Esophagus mucosa (tissue), 1 donor: ENCODE measurements at places on chromosomes 4 and X.

GRCh38 chrX:37722595-37722994 lies 37.0 kb downstream of the XK start:
- ATAC-seq = no peak

DNA sequence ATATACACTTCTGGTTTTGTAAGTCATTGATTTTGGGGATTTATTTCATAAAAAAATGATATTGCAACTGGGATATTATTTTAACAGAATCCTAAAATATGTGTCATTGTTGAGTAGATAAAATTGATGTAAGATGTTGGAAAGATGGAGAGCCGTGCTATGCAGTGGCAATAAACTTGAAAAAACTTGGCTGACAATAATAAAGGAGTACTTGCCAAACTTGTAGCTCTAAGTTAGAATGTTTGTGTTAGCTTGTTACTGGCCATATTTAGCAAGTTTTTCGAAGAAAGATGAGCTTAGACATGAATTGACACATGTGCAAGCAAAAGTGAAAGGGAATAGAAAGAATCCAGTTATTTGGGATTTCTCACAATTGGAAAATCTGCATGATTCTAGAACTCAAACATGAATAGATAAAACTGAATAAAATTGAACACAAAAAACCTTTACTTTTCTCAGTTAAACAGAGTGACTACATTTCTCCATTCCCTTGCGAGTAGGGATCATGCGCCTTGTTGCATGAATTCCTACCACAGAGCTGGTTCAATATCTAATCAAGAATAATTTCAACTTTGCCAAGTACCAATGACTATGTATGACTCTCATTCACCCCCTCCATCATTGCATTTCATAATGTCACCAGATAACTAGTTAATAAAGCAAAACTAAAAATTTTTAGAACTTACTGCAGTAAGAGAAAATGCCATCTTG lies 327.8 kb downstream of the CAMK2D start:
- no peak for ATAC-seq

DNA sequence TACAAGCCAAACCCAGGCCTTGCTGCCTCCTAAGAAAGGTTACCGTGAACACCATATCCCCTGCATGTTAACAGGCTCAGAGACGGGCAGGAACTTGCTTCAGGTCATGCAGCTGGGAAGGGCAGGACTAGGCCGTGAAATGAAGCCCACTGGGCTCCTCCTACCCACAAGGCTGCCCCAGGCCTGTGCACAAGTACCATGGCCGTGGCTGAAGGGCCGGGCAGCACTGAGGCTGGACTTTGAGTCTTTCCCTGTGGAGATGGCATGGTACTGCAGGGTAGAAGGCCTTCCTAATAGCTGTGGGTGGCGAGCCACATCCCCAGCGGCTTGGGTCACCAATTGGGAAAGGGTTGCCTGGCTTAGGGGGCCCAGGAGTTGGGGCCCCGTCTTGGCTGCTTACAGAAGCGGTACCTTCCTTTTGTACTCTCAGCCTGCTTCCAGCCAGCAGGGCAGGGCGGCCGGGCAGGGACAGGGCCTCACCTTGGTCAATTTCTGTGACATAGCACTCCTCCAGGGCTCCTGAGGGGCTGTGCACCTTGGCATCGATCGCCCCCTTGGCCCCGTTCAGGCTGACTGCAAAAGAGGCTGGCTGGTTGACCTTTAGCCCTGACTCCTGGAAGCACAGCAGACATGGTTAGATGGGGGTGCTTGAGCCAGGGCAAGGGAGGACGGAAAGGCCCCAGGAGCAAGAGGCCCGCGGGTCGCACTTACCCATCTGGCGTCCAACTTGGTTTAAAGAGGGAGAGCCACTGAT lies 23.8 kb downstream of the FLNA start:
- ATAC-seq = no peak

GRCh38 chr4:2930758-2931511 lies 32.3 kb downstream of the NOP14 start:
- no peak for ATAC-seq

DNA sequence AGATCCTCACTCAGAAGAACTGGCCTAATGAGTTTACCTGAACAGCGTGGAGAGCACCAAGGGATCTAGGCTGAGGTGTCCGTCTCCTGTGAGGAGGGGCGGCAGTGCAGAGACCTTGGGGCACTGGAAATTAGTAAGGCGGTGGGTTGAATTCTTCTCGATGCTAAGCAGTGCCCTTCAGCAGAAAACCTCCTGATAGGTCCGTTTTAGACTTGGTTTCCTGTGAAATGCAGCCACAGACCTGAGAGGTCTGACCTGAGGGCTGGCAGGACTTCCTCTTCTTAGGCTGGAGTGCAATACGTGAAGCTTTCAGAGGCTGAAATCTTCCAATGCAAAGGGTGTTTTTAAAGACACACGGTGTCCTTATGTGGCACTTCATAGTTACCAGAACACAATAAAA lies at the start of gene CLNK:
CLNK (minus strand) TSS at position 138 of the 400 bp plus-strand sequence. CDS start 16,899 bp downstream, outside the sequence.
- no peak for ATAC-seq

GRCh38 chr4:156512622-156513021 lies 459.0 kb downstream of the PDGFC start:
- ATAC-seq = no peak

- ATAC-seq = no peak
These were observed 63.9 kb downstream of the APBB2 start for GRCh38 chr4:41150401-41150800.

DNA sequence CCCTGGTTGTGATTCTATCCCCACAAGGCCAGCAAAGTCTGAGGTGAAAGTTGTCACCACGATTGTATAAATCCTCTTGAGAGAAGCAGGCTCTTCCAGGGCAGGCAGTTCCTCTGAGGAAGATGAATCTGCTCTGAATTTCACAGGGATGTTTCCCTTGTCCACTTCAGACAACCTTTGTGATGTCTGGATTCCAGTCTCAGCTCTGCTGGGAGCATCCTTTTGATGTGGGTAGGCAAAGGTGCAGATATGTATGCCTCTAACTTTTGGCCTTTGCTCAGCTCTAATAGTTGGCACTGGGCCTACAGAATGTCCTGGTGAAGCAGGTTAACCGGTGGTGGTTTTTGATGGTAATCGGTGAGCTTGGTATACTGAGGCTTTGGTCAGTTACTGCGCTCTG lies 50.6 kb upstream of the WDR1 start:
- ATAC-seq = no peak

DNA sequence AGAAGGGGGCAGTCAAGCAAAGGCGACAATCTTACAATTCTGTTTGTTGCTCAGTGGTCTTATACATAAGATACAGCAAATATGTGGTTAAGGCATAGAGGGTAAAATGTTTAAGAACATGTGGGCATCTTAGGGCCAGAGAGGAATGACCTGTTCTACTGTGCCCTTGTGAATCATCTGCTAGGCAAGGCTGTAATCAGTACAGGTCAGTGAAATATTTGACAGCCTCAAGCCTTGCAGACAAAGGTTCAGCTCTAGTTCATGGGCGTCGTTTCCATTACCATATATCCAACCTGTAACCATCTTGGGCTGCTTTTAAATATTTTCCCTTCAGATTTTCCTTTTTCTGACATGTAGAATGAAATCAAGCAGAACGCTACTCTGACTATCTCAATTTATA lies 37.3 kb downstream of the AGA start:
- peak; percentile 92 for ATAC-seq

DNA sequence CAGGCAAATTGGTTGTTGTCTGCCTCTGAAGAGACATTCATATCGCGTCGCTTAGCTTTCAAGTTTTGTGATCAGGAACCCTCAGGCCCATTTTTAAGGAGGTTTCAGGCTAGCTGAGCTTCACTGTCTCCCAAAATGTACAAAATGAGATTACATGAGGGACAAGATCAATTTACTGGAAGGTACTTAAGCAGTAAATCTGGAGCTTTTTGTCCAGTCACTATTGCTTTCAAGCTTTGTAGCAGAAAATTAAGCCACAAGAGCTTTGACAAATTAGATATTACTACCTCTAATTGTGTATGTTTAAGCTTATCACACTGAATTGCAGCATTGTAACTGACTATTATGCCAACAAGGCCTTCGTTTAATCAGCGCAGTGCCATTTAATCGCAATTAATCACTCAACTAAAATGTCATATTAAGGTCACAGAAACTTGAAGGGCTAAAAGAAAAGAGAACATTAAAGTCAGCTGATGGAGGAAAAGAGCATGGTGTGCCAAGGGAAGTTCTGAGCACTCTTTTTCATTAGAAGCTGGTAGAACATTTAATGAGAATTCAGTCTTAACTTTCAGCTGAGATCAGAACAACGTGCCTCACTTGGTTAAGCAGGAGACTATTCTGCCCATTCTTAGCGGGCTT lies 353.0 kb downstream of the FBXO8 start:
- ATAC-seq = no peak

DNA sequence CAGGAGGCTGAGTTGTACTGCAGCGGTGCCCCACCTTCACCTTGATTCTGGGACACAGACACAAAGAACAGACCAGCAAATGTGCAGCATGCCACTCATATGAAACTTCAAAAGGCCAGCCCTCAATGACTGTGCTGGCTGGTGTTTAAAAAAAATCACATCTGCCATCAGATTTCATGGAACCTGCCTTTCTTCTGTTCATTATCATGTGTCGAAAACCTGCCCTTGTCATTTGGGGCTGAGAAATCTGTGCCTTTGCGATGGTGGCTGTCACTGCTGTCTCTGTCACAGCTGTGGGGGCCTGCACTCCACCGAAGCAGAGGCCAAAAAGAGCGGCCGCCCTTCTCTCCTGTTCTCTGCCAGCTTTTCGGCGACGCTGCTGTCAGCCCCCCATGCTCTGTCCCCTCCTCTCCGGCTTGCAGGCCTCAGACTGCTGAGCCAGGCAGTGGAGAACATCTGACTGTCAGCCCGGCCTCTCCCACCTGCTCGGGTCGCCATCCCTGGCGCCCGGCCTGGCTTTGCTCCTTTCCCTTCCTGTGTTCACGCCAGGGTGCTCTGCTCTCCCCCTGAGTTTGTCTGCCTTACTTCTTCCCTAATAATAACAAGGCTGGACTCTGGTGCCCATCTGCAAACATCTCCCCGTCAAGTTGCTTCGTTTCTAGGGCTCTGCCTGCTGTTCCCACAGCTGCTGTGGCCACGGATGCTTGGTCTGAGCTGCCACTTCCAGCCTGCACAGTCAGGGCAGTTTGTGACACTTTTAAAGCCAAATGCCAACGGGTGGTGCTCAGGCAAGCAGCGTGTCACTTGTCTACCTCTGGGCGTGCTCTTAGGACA lies 355.2 kb downstream of the UNC5C start:
- no peak for ATAC-seq

- no peak for ATAC-seq
These were observed at the start of gene TRO for GRCh38 chrX:54920610-54921426. TRO (plus strand) TSS chrX:54920824; CDS start chrX:54922247, 1,423 bp downstream.

GRCh38 chr4:46506876-46507275 lies 116.9 kb upstream of the GABRA2 start:
- ATAC-seq = no peak

DNA sequence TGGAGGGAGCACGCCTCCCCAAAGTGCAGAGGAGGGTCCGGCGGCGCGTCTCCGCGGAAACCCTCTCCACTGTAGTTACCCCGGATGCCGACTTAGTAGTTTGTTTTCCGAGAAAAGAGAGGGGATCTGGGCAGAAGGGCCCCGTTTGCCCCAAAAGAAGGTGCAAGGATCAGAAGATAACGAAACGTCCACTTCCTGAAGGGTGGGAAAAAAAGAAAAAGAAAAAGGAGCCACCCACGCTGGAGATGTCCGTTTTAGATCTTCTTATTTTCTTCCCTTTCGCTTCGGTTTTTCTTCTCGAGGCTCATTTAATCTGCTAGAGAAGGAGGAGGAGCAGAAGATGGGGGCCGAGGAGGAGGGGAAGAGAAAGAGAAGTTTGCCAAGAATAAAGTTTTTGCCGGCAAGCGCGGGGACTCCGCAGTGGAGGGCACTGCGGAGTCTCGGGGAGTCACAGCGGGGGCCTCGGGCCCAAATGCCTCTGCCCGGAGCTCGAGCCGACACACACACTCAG lies 517 bp downstream of the LEF1 start:
- no peak for ATAC-seq

DNA sequence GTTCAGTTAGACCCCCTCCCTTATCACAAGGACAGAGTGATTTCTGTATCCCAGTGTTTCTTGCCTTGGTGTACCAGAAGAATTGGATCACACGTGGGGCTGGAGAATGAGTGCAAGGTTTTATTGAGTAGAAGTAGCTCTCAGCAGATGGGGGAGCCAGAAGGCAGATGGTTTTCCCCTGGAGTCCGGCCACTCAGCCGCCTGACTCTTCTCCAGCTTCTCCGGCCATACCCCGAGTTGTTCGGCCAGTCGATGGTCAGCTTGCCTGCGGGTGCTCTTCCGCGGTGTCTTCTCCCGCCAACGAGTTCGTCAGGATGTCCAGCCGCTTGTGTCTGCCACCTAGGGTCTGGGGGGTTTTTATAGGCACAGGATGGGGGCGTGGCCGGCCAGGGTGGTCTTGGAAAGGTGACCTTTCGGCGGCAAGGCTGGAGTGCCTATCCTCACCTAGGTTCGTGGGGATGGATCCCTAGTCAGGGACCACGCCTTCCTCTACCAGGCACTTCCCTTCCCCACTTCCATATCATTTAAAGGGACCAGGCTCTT lies 14.5 kb downstream of the GAB1 start:
- no peak for ATAC-seq

DNA sequence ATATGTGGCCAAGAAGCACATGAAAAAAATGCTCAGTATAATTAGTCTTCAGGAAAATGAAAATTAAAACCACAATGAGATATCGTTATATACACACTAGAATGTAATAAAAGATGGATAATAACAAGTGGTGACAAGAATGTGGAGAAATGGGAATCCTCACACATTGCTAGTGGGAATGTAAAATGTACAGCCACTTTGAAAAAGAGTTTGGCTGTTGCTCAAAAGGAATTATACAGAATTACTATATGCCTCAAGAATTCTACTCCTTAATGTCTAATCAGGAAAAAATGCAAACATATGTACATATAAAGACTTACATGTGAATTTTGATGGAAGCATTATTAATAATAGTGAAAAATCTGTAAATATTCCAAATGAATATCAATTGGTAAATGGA lies 102.2 kb downstream of the SPCS3 start:
- no peak for ATAC-seq

- no peak for ATAC-seq
These were observed 6.2 kb downstream of the CTBP1 start for GRCh38 chr4:1242506-1243450.

DNA sequence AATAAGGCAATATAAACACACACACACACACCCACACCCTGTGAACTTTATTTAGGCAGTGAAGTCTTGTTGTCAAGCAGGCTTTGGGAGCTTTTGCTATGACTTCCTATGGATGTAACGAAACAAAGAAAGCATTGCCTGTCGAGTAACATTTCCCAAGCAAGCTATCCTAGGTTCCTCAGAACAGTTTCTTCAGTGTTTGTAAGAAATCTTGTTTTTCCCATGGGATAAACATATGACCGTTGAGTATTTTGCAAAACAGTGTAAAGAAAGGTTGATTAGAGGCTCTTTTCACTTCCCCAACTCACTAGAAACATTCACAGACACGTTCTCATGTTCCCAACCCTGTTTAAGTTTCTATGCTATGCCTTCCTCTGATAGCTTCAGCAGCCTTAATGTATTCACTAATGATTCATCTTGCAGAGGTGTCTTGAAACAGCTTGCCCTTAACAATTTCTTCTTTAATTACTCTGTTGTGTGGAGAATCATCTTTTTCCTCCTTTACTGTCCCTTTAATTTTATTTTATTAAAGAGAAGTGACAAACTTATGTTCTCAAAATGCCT lies 1947.1 kb upstream of the TENM3 start:
- no peak for ATAC-seq

- peak; percentile 38 for ATAC-seq
These were observed 17.6 kb downstream of the TBL1X start for GRCh38 chrX:9482408-9482807.

- ATAC-seq = no peak
These were observed 18.3 kb downstream of the TMEM31 start for GRCh38 chrX:103729015-103729414.
